NCI-H2227 treated with DMSO at 0.1 percent for 48 hours (cell line): ENCODE measurements at places on chromosomes 5 and 9.

GRCh38 chr9:98118640-98119601 lies at the start of gene TRIM14:
TSS of gene TRIM14 (minus strand) at chr9:98119222. CDS start at chr9:98119188, 34 bp downstream.
- DNase-seq, result peak; percentile 25

GRCh38 chr5:32600054-32600622 lies 14.8 kb downstream of the SUB1 start:
- no peak for DNase-seq

DNA sequence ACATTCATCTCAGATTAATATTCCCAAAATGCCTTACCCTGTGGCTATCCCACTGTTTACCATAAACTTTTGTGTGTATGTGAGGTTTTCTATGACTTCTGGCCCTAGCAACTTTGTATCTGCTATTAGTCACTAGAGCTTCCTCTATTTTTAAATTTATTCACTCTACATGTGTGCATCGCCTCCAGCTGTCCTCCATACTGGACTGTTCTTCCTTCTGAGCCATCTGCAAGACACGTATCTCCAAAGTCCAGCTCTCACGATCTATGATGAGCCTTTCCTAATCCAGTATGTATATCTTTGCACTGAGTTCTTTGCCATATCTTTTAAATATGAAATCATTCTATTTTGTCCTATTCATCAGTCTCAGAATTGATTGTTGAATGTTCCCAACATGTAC lies 1.7 kb upstream of the GNG10 start:
- no peak for DNase-seq

- DNase-seq, result no peak
Measured at GRCh38 chr5:69265931-69266330, 31.2 kb downstream of the CDK7 start.

DNA sequence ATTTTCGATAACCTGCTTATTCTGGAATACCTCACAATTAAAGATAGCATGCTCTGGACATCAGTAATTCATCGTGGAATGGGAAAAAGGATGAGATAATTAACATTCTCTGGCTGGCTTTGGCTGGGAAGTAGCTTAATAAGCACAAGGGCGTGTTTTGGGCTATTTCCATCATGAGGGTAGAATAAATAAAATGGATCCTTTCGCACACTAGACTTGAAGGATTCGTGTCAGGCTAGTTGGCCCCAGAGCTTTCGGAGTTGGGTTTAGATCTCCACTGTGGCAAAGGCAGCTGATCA lies 151.2 kb upstream of the ADRA1B start:
- no peak for DNase-seq

- no peak for DNase-seq
Measured at GRCh38 chr9:114303571-114303970, 19.3 kb upstream of the ORM1 start.

GRCh38 chr5:31131381-31131891 lies 62.0 kb upstream of the CDH6 start:
- no peak for DNase-seq

DNA sequence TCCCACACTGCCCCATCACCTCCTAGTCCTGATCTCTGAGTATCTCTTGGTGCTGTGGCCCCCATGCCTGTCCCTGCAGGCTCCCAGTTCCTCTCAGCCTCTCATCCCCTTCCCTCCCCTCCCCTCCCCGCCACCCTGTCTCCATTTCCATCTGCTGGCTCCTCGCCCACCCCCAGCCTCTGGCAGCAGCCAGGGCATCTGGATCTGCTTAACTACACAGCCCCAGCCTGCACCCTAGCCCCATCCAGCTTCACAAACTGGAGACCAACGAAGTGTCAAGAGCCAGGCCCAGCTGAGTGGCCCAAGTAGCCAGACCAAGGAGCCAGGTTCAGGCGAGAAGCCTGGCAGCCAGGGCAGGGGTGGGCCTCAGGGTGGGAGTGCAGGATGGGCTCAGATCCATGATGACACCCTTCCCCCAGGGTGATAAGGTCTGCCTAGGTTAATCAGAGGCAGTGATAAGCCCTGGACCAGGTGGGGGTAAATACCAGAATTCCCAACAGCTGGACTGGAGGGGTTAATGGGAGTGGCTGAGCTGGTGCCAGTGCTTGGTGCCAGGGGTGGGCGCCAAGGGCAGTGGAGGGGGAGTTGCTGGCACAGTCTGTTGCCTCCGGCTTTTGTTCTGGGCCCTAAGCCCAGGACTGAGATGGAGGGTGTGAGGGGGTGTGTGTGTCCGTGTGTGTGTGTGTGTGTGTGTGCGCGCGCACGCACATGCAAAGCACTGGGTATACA lies 2.5 kb downstream of the IL11RA start:
- DNase-seq, result no peak

- no peak for DNase-seq
Measured at GRCh38 chr9:107644733-107645463, 155.3 kb upstream of the KLF4 start.

- no peak for DNase-seq
Measured at GRCh38 chr5:38593959-38594358, 37.5 kb upstream of the LIFR start.
